Foreskin keratinocyte (primary cell): ENCODE measurements at places on chromosomes 13 and 19.

- DNase-seq = no peak
These were observed 42.5 kb upstream of the SCEL start for GRCh38 chr13:77492982-77493381.

- no peak for DNase-seq
These were observed at the start of gene FLT1 for GRCh38 chr13:28494778-28495537. TSS of gene FLT1 (minus strand) at chr13:28495128. CDS start at chr13:28494843, 285 bp downstream.

GRCh38 chr13:109575821-109576220, 210.6 kb downstream of the IRS2 start:
- no peak for DNase-seq

GRCh38 chr19:36103842-36104552, 6.9 kb upstream of the OVOL3 start:
- DNase-seq = peak; percentile 9

DNA sequence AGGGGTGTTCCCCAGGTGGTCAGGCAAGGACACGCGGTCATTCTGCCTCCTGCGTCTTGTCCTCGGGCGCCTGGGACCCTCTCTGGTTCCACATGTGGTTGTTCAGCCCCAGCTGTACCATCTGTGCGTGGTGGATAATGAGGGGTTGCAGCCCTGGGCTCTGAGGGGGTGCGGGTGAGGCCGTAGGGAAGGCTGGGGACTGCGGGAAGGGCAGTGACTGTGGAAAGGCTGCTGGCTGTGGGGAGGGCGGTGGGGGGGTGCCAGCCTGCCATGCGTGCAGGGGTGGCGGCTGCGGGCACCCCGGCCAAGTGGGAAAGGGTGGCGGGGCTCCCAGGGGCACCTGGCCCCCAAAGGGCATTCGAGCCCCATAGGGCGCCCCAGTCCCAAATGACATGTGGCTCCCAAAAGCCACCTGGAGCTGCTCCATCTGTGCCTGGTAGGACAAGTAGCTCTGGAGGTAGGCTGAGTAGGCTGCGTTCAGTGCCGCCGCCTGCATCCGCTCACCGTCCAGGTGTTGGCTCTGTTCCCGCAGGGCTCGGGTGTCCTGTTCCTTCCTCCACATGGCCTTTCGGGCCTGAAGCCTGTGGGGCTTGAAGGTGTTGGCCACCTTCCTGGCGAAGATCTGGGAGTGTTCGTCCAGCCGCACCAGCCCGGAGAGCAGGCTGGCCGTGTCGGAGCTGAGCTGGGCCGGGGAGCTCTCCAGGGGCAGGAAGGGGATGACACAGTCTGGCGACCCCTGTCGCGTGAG, 15.1 kb downstream of the TICAM1 start:
- no peak for DNase-seq

- no peak for DNase-seq
These were observed 467.2 kb upstream of the ARGLU1 start for GRCh38 chr13:107035186-107035585.

DNA sequence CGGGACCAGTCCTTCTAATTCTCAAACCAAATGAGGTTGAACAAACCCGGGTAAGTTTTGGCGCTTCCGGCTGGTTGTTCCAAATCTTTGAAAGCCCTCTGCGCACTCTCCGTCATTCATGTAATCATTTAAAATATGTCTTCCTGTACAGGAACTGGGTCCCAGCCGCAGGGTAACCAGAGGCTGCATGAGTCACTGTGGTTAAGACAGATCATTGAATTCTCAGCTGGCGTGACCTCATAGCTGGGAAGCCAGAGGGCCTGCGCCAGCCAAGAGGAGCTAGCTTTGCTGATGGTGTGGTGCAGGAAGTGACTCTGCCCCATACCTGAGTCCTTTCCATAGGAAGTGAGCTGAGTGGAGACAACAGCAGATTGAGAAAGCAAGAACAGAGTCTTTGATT, 135.2 kb downstream of the TSHZ3 start:
- DNase-seq = peak; percentile 98

- peak; percentile 70 for DNase-seq
These were observed 76.5 kb downstream of the ZNF726 start for GRCh38 chr19:23991170-23991569.

DNA sequence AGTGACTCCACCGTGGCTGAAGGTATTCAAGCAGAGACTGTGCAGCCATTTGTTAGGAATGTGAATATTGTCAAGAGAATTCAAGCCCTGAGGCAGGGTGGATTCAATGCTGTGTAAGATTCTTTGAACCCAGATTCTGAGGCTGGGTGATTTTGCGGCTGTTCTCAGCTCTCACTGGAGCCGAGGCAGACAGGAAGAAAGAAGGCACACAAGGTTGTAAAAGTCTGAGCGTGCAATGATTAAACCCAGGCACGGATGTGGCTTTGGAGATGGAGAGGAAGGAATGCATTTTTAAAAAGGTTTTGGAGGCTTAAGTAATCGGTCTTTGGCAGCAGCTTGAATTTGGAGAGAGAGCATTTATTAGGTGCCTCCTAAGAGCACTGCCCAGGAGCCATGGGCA, 187.9 kb downstream of the KATNAL1 start:
- DNase-seq = peak; percentile 91

DNA sequence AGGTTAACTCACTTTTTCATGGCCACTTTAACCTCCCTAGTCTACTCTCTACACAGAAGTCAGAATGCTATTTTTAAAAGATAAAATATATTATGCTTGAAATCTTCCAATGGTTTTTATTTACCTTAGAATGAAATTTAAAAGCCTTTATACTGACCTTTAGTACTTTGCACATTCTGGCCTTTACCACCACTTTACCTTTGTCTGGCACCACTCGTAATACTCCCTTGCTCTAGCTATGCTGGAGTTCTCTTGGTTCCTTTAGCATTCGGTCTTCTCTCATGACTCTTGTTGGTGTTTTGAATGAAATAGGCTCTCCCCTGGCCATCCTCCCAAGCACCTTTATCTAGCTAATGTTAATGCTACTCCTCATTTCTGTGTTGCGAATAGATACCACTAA, 310.8 kb downstream of the GPC5 start:
- no peak for DNase-seq

GRCh38 chr13:28705461-28706083, 13.2 kb downstream of the SLC46A3 start:
- DNase-seq = no peak

DNA sequence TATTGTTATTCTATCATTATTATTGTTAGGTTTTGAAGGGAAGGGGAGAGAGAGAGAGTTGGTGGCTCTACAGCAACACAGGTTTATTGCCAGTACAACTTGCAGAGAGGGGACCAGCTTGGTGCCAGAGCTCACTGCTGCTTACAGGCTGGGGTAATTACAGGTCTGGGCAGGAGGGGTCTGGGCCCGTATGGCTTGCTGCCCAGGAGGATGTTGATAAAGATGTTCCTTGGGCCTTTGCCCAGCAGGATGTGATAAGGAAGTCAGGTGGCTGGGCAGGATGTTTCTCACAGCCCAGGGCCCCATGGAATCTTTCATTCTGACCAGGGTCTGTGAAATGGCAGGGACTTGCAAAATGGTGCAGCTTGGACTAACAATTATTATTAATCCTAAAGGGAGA, 64.2 kb upstream of the ZNF599 start:
- no peak for DNase-seq

DNA sequence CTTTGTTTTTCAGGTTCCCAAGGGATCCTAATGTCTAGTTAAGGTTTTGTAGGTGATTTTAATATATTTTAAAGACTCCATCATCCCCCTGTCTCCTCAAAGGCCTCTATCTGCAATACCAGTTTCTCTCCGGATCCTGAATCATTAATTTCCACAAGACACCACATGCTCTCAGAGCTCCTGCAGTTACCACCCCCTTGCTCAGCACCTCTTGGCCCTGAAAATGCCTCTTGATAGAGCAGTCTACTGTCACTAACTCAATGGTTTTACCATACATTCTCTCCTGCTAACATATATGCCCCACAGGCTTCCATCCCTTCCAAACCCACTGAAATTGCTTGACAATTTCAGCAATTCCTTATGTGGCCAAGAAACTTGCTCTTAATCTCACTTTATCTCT, 1.9 kb upstream of the PEG3 start:
- DNase-seq = no peak

DNA sequence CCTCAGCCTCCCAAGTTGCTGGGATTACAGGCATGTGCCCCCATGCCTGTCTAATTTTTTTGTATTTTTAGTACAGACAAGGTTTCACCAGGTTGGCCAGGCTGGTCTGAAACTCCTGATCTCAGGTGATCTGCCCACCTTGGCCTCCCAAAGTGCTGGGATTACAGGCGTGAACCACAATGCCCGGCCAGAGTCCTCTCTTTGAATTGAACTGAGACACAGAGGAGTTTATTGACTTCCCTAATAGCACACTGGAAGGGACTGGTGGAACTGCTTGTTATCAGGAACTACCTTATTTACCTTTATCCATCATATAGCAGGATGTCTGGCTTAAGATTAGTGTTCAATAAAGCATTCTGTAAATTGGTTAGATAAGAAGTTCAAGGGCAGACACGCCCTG, 613.8 kb downstream of the EFNB2 start:
- no peak for DNase-seq
